ENCODE measurements at places on chromosomes 7 and 10. TPM values are rescaled to one million over a fixed set of nuclear protein-coding genes. Genes with fewer than 3 reads are reported as not detected.

- DNase-seq = no peak
These were observed 96.0 kb upstream of the IKZF1 start for GRCh38 chr7:50208378-50208982.

- no peak for DNase-seq
These were observed 1.1 kb upstream of the CSGALNACT2 start for GRCh38 chr10:43136995-43137716.

The MOGAT3 gene
- total RNA-seq = not detected

DNA sequence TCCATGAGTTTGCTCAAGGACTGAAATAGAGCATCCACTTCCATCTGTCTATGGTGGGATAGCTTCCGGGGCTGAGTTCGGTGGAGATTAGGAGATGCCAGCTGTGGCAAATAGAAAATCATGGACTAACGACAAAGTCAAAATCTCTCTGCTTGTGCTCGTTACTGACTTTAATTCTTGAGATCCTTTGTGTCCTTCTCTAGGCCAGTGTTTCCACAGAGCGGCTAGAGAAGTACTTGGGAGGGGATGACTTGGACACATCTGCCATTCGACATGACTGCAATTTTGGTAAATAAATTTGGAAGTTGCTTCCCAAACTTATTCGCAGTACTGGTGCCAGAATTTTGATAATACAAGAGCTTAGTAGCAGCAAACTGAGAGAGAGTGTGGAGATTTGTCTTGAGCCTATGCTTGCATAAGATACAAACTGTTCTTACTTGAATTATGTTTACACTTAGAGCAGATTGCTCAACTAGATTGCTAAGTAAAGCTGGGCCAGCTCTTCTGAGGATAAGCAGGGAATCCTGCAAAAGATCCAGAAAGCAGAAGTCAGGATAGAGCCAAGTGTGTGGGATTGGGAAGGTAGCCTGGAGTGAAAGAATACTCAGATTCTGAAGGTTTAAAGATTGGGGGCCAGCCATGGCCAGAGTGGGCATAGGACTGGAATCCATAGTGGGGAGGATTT, 27.6 kb downstream of the ABCC2 start:
- DNase-seq = no peak

The IQUB gene
- 0.38 TPM for total RNA-seq

GRCh38 chr10:23230582-23230981, 38.5 kb downstream of the PTF1A start:
- no peak for DNase-seq

The CALN1 gene
- total RNA-seq = not detected

DNA sequence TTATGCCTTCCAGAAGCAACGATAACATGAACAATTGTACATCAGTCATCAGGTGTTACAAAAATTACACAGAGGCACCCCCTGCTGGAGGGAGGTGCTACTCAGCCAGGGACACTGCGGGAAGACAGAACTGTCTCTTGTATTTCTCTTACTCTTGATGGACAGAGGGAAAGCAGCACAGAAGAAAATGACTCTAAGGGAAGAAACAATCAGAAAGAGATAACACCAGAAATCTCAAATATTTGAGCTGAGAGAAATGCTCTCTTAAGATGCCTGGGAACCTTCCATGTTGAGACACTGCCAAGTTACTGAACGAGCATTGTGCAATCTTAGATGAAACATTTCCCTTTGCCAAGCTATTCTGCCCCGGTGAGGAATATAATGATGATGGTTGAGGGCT, 227.6 kb upstream of the NPSR1 start:
- no peak for DNase-seq

DNA sequence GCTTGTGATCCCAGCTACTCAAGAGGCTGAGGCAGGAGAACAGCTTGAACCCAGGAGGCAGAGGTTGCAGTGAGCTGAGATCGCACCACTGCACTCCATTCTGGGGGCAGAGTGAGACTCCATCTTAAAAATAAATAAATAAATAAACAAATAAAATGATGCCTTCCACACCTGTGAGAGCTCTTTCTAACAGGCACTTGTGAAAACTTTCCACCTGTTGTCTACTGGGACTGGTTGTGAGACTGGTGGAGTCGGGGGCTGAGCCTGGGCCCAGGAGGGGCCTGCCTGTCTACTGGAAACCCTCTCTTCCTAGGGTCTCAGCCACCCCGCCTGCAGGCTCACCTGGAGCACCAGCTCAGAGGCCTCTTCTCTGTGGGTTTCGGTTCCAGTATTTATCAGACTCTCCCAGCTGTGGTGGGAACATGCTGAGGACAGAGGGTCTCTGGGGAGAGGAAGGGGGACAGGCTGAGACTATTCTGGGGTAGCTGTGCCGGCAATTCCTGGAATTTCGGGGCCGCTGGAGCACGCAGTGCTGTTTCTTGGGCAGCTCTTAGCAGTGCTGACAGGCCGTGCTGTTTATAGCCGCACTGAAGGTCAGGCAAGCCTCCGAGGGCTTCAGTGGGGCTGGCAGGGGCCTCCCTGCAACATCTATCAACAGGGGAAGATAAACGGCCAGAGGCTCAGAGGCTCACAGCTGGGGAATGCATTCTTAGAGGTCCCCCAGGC, 3.8 kb downstream of the LDB3 start:
- peak; percentile 80 for DNase-seq

The SPDYE5 gene
- not detected for total RNA-seq

Data from left ventricle myocardium inferior (tissue), 1 donor.